K562 (cell line): ENCODE measurements at places on chromosomes 5 and 9.

GRCh38 chr5:153746440-153746839 is 256.0 kb downstream of the GRIA1 start:
- no peak overlapping the region for H3K4me3 ChIP-seq
- H3K27me3 ChIP-seq = no peaks in the 10 kb centered on the region
- peaks cover 23% of the 10 kb centered on the region; the same call in 2 of the 3 replicates for H3K4me1 ChIP-seq
- no peak overlapping the region for H3K27ac ChIP-seq
- no peaks in the 10 kb centered on the region for H3K36me3 ChIP-seq

DNA sequence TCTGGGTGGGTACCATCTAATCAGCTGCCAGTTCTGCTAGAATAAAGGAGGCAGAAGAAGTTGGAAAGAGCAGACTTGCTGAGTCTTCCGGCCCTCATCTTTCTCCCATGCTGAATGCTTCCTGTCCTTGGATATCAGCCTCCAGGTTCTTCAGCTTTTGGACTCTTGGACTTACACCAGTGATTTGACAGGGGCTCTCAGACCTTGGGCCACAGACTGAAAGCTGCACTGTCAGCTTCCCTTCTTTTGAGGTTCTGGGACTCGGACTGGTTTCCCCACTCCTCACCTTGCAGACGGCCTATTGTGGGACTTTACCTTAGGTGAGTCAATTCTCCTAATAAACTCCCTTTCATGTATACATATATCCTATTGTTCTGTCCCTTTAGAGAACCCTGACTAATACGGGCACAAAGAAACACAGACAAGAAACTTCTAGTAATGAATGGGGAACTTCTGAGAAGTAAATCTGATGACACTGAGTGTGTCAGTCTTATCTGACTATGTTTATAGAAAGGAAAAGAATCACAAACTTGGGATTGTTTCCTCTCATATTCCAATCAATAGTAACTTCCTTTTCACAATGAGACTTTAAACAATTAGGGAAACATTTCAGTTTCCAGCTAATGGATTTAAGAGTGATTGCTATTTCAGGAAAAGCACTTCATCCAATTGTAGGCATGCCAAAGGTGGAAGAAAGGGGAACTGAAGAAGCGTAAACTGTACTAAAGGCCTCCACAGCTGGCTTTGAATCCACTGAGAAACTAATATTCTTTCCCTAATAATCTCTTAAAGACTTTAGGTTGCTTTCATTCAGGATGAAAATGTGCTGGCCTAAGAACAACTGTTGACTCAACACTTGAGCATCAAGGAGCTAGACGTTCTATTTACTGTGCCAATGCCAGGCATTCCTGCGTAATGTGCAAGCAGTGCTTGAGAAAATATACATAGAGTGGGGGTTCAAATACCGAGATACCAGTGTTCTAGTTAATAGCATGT is 127.9 kb upstream of the PTGER4 start:
- no peak for DNase-seq
- H3K27me3 ChIP-seq = no peaks in the 10 kb centered on the region
- H3K27ac ChIP-seq = no peak overlapping the region
- H3K4me1 ChIP-seq = no peaks in the 10 kb centered on the region
- H3K4me3 ChIP-seq = no peak overlapping the region

GRCh38 chr5:107104040-107104995 is 566.4 kb downstream of the EFNA5 start:
- H3K27ac ChIP-seq = no peak overlapping the region
- no peak overlapping the region for H3K4me3 ChIP-seq
- no peaks in the 10 kb centered on the region for H3K4me1 ChIP-seq
- DNase-seq = no peak
- H3K36me3 ChIP-seq = no peaks in the 10 kb centered on the region
- H3K27me3 ChIP-seq = no peaks in the 10 kb centered on the region

DNA sequence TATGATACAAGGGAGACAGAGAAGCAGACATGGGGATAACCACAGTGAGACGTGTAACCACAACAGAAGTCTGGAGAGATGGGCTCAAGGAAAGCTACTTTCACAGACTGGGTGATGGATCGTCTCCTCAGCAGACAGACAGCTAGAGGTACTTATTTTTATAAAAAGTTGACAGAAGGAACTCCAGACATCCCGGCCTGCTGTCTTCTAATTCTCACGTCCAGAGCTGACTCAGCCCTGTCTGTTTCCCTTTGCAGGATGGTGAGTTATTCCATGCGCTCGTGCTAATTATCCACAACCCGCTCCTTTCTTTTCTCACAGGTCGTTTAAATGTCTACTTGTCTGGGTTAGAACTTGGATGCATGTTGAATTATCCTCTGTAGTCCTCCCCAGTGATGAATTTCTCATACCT is 304.5 kb downstream of the CWC27 start:
- H3K36me3 ChIP-seq = no peaks in the 10 kb centered on the region
- peaks cover 26% of the 10 kb centered on the region for H3K4me1 ChIP-seq
- no peak overlapping the region for H3K4me3 ChIP-seq
- H3K27ac ChIP-seq = no peak overlapping the region
- H3K27me3 ChIP-seq = no peaks in the 10 kb centered on the region; the same call in 1 of the 2 replicates

DNA sequence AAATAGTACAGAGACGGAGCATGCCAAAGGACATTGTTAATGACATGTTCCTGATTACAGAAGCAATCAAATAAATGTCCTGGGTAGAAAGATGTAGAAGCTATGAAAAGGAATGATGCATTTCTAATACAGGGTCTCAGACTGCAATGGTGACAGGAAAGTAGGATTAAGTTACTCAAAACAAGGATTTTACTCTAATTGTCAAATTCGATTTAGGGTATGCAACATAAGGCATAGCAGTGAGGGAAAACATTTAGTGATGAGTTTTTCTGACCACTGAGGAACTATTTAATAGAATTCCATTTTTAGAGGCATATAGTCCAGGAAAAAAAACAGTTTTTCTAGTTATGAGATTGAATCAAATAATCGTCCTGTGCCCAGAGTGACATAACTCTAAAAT is 715.1 kb upstream of the ACO1 start:
- no peak overlapping the region for H3K4me3 ChIP-seq
- no peaks in the 10 kb centered on the region for H3K36me3 ChIP-seq
- no peak for DNase-seq
- no peaks in the 10 kb centered on the region for H3K27me3 ChIP-seq

DNA sequence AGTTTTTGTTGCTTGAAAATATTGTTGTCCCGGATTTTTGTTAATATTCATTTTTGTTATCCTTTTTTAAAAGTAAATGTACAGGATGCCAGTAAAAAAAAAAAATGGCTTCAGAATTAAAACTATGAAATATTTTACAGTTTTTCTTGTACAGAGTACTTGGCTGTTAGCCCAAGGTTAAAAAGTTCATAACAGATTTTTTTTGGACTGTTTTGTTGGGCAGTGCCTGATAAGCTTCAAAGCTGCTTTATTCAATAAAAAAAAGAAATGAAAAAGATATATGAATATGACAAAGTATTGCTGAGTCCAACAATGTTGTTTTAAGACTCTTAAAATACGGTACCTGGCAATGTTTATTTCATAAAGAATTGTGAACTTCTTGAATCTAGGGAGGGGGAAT is 82.9 kb downstream of the PIK3R1 start:
- no peaks in the 10 kb centered on the region for H3K27me3 ChIP-seq
- no peak overlapping the region for H3K27ac ChIP-seq
- H3K36me3 ChIP-seq = peaks cover 23% of the 10 kb centered on the region
- DNase-seq = no peak
- peaks cover 2% of the 10 kb centered on the region; the same call in 1 of the 3 replicates for H3K4me1 ChIP-seq

DNA sequence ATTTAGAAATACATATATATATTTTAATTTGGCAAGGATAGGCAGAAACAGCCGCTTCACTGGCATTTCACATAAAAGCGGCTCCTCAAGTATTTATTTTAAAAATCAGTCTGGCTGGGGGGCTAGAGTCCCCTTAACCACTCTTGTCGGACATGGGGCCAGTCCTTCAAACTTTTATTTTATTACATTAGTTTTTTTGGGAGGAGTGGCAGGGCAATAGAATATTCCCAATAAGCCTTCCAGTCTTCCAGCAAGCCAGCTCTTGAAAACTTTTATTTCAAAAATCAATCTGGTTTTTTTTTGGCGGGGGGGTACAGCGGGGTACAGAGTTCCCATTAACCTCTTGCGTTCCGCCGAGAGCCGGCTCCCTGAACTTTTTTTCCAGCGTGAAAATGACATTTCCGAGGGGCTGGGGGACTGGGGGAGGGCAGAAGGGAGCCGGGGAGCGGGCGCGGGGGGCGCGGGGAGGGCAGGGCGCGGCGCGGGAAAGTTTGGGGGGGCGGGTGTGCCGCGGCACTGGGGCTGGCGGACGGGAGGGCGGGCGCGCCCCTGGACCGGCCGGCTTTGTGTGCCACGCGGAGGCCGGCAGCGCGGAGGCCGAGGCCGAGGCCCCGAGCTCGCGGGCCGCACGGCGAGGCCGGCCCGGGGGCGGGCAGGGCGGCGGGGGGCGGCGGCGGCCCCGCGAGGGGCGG is 504 bp upstream of the ZNF618 start:
- peak overlapping the region; percentile 28 for H3K4me3 ChIP-seq
- H3K27ac ChIP-seq = no peak overlapping the region
- no peaks in the 10 kb centered on the region for H3K36me3 ChIP-seq

GRCh38 chr9:14218253-14218652 is 95.7 kb downstream of the NFIB start:
- no peaks in the 10 kb centered on the region for H3K4me1 ChIP-seq
- H3K4me3 ChIP-seq = no peak overlapping the region
- H3K27me3 ChIP-seq = no peaks in the 10 kb centered on the region
- no peaks in the 10 kb centered on the region for H3K36me3 ChIP-seq

- no peaks in the 10 kb centered on the region for H3K36me3 ChIP-seq
- H3K27me3 ChIP-seq = peaks cover 45% of the 10 kb centered on the region
- H3K4me1 ChIP-seq = no peaks in the 10 kb centered on the region
- no peak for DNase-seq
- H3K27ac ChIP-seq = no peak overlapping the region
Observed at GRCh38 chr5:171579976-171580411, 160.5 kb downstream of the FGF18 start.

- peak overlapping the region; percentile 80 for H3K4me3 ChIP-seq
- H3K4me1 ChIP-seq = peaks cover 20% of the 10 kb centered on the region; the same call in 2 of the 3 replicates
- peaks cover 24% of the 10 kb centered on the region for H3K36me3 ChIP-seq
- no peak for DNase-seq
- peak overlapping the region; percentile 90; the same call in 2 of the 3 replicates for H3K27ac ChIP-seq
- no peaks in the 10 kb centered on the region for H3K27me3 ChIP-seq
Observed at GRCh38 chr9:19127871-19128500, 694 bp upstream of the PLIN2 start.

GRCh38 chr5:96023518-96023917 is 61.9 kb upstream of the ELL2 start:
- H3K27ac ChIP-seq = no peak overlapping the region
- no peaks in the 10 kb centered on the region; the same call in 2 of the 3 replicates for H3K27me3 ChIP-seq
- H3K36me3 ChIP-seq = no peaks in the 10 kb centered on the region
- no peak overlapping the region for H3K4me3 ChIP-seq
- DNase-seq = no peak
- no peaks in the 10 kb centered on the region for H3K4me1 ChIP-seq

DNA sequence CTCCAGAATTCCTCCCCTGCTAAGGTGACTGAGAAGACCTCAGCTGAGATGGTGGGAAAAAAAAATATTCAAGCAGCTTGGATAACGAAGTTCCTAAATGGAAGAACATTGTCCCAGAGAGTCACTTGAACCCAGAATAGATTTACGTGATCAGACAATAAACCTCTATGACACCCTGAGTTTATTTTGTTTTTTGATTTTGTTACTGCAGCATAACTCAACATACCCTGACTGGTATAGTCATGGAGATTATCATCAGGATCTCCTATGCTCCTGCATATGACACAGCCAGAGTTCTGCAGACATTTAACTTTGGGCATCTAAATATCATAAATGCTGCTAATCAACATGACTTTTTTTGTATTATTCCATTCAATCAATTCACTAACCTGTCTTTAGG is 282.9 kb downstream of the RASEF start:
- no peak overlapping the region for H3K27ac ChIP-seq
- no peak overlapping the region for H3K4me3 ChIP-seq
- no peaks in the 10 kb centered on the region for H3K27me3 ChIP-seq
- H3K36me3 ChIP-seq = no peaks in the 10 kb centered on the region

GRCh38 chr5:147805030-147805454 is 22.5 kb upstream of the JAKMIP2 start:
- H3K27ac ChIP-seq = no peak overlapping the region
- no peaks in the 10 kb centered on the region for H3K27me3 ChIP-seq
- DNase-seq = no peak
- H3K36me3 ChIP-seq = no peaks in the 10 kb centered on the region
- no peaks in the 10 kb centered on the region for H3K4me1 ChIP-seq

GRCh38 chr5:83922699-83923098 is 202.0 kb upstream of the HAPLN1 start:
- no peaks in the 10 kb centered on the region for H3K4me1 ChIP-seq
- H3K36me3 ChIP-seq = no peaks in the 10 kb centered on the region
- DNase-seq = no peak
